Motor neuron (in vitro differentiated cells): ENCODE measurements at places on chromosomes 5 and 9. TPM values are rescaled to one million over a fixed set of nuclear protein-coding genes. Genes with fewer than 3 reads are reported as not detected.
A peak's percentile ranks its signal among the peaks of the same experiment; 100 is the strongest.

DNA sequence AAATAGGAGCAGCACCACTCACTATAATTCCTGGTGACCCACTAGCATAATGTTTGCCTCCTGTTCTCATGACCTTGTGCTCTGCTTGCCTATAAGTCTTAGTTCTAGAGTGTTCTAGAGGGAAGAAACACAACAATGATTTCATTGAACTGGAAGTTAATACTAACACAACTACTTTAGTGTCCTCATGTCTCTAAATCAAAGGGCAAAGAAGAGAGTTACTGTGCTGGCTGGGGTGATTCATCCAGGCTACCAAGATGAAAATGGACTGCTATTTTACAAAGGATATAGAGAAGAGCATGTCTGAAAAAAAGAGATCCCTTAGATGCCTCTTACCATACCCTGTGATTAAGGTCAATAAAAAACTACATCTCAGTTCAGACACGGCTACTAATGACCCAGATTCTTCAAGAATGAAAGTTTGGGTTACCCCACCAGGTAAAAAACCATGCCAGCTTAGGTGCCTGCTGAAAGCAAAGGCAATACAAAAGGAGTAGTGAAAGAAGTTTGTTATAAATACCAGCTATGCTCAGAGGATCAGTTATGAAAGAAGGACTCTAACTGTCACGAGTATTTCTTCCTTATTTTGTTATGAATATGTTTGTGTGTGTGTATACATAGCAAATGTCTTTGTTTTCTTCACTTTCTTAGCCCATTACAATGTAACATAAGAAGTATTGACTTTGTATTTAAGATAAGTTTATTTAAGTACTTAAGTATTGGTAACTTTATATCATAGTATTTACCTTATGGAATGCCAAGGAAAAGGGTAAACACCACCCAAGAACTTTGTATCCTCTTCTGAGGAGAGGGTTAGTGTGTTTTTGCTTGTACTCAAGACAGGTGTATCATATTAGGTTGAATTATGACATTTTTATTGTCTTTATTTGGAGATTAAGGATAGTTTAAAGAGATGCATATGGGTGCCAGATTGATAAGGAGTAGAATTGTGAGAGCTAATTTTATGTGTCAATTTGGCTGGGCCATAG lies 314.1 kb upstream of the PTGER4 start:
- ATAC-seq = no peak

Gene GPR21
- 0.33 and 1.5 TPM in 2 replicates for total RNA-seq

Gene GABRA6
- not detected in 2 replicates for total RNA-seq

- no peak for ATAC-seq
Observed at GRCh38 chr5:101206534-101206933, 303.5 kb upstream of the ST8SIA4 start.

Gene IFNW1
- total RNA-seq = 0.05 and 0.13 TPM in 2 replicates

DNA sequence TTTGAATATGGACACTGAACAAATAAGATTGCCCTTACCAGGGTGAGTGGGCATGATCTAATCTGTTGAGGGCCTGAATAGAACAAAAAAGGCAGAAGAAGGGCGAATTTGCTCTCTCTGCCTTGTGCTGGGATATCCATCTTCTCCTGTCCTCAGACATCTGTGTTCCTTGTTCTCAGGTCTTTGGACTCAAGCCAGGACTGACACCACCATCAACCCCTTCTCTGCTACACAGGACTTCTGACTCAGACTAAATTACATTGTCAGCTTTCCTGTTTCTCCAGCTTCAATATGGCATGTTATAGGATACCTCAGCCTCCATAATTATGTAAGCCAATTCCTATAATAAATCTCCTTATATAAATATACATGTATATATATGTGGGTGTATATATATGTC lies 40.8 kb upstream of the SLCO6A1 start:
- ATAC-seq = peak; percentile 91

Gene MEIKIN
- total RNA-seq = not detected in 2 replicates

- ATAC-seq = peak; percentile 89
Observed at GRCh38 chr9:91658513-91659105, 235.0 kb upstream of the NFIL3 start.

DNA sequence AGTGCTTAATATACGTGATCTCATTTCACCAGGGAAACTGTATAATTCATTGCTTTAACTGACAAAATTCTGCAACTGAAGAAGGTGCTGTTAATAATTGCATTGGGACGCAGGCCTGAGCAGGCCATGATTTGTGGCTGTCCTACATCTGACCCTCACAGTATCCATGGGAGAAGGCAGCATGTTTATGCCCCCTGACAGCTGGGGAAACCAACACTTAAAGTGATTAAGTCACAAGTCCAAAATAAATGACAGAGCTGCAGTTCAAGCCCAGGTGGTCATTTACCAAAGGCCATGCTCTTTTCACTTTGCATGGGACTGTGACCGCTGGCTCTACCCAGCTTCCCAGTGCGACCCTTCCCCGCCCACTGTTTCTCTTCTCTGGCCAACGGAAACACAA lies 30.5 kb upstream of the KCNMB1 start:
- ATAC-seq = no peak

Gene FAM221B
- total RNA-seq = 0.20 and 0.27 TPM in 2 replicates

GRCh38 chr5:174490728-174491127 lies 233.7 kb upstream of the MSX2 start:
- no peak for ATAC-seq

Gene KCNN2
- 0.27 and 0.41 TPM in 2 replicates for total RNA-seq

DNA sequence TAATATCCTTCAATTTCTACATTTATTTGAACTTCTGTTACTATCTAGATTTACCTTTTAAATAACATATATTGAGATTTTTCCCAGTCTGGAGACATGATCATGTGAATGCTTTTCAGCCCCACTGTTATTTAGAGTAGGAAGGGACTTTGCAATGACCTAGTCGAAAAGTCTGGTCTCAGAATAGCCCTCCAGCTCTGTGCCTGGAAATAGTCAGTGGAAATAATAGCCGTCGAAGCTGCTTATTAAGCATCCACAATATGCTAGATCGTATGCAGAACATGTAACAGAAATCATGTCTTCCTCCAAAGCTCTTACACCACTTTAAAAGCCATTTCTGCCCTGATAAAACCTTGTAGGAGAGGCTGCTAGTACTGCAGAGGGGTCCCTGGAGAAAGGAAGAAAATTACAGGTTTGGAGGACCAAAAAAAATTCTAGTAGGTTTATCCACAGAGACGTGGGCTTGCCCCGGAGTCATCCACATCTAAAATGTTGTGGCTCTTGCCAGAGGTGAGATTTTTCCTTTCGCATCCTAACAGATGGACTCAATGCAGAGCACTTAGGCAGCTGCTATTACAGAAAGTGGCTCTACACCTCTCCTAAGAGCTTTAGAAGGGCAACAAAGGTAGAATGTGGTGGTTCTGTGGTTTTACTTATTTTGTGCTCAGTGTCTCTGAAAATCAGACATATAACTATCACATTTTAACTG lies 2.5 kb upstream of the FGF1 start:
- ATAC-seq = no peak

Gene RXRA
- 19.4 and 20.7 TPM in 2 replicates for total RNA-seq

DNA sequence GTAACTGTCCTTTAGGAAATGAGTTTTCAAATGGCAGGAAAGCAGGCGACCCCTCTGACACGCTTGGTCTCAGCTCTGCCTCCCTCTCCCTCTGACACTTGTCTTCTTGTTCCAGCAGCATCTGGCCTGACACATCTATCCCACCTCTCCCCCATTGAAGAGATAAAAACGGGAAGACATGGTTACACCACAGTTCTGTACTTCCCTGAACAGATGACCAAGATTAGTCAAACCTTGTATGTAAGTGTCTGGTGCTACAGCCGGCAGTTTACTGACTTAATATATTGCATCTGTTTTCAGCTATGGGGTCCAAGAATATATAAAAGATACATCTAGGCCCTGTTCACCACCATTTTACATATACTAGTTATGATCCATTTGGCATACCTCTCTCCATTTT lies 29.6 kb upstream of the MLLT3 start:
- ATAC-seq = no peak

- no peak for ATAC-seq
Observed at GRCh38 chr5:109080896-109081295, 328.9 kb downstream of the PJA2 start.

- no peak for ATAC-seq
Observed at GRCh38 chr5:94802450-94802849, 184.0 kb downstream of the SLF1 start.

DNA sequence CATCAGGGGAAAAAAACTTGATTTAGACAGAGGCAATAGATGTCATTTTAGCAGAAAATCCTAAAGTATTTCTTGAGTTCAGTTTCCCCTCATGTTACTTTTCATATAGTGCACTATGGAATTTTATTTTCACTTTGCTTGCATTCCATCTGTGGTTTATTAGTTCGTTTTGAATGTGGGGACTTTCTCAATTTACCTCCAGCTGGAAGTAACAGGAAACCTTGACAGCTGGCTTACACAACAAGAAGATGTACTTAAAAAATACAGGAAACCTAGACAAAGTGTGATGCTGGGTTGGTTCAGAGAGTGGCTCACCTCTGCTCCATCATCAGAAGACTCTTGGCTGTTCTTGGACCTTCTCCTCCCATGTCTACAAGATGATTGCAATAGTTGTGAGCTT lies 567.0 kb downstream of the CETN3 start:
- no peak for ATAC-seq

DNA sequence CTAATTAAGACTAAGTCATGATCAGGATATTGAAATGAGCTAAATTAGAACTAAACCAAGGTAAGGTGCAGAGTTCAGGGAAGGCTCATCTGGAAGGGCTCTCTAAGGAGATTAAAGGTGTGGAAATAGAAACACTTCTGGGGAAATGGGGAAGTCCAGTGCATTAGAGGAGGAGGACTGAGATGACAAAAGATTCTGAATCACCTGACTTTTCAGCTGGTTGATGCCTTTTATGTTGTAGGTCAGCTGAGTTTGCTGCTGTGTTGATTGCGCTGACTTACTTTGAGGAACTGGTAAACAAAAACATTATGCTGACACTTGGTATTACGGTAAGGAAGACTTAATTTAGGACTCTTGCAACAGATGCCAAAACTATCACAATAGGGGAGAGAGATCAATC lies 23.8 kb downstream of the IFNA5 start:
- ATAC-seq = no peak

Gene EHMT1
- 44.5 and 44.9 TPM in 2 replicates for total RNA-seq

GRCh38 chr5:1032011-1032410 lies 23.4 kb downstream of the NKD2 start:
- ATAC-seq = no peak

DNA sequence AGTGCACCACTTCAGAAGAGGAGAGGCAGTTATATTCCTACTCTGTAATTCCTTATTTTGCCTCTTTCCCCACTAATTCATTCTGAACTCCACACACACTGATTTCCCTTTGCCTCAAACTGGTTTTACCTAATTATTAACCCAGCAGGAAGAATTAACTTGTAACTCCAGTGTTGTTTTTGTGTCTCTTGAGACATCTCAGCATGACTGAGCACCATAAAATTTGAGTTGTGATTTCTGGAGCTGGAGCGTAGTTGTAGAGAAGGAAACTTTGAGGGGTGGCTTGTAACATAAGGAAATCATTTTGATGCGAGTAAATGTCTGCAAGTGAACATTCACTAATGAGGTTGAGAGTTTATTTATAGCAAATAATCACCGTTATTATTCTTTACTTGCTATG lies 265.2 kb downstream of the TMEM38B start:
- no peak for ATAC-seq

Gene SH3RF2
- total RNA-seq = 1.3 TPM in 1 of 2 replicates, not detected in the other

GRCh38 chr9:69583645-69584234 lies 88.4 kb downstream of the APBA1 start:
- no peak for ATAC-seq

DNA sequence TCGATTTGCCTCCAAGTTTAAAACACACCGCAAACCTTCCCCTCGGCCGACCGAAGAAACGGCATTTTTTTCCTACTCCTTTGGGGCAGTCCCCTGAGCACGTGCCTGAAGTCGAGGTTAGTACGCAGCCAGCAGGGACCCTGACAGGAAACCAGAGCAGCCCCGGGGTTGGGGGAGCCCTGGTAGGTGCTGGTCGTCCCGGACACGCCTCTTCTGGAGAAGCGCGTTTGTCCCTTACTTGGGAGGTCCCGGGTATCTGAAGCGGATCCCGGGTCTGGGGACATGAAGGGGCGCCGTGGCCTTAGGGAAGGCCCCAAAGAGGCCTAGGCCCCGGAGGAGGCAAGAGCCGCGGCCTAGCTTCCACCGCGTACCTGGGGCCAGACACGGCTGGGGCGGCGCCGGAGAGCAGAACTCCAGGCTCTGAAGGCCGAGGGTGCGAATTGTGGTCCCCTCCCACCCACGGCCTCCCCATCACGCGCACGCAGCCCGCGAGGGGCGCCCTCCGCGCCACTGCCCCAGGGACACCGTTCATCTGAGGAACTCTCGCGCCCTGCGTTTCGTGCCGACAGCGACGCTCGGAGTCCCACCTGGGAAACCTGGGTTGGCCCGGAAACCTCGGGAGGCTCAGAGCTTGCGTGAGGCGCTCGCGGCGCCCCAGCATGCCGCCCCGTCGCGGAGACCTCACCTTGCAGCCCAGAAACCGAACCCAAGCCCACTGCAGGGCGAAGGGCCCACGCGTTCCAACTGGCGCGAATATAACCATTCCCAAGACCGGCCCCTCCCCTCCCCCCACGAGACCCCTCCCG lies 10.4 kb downstream of the OTP start:
- ATAC-seq = no peak

- ATAC-seq = no peak
Observed at GRCh38 chr5:82068723-82069122, 96.9 kb downstream of the ATG10 start.

Gene IFNA2
- total RNA-seq = 0.33 TPM in 1 of 2 replicates, not detected in the other

Gene CREB3
- total RNA-seq = 71.4 and 71.5 TPM in 2 replicates

- ATAC-seq = no peak
Observed at GRCh38 chr9:5767968-5768932, 64.7 kb downstream of the ERMP1 start.

GRCh38 chr9:71690063-71690688 lies 78.1 kb downstream of the CEMIP2 start:
- ATAC-seq = no peak

Gene LCP2
- 0.55 and 1.2 TPM in 2 replicates for total RNA-seq

Gene KCNV2
- 1.1 and 1.2 TPM in 2 replicates for total RNA-seq

Gene PDZD2
- 6.9 and 13.4 TPM in 2 replicates for total RNA-seq

GRCh38 chr5:157926977-157927376 lies 68.0 kb upstream of the CLINT1 start:
- ATAC-seq = no peak

Gene PCDHB13
- 1.1 and 1.3 TPM in 2 replicates for total RNA-seq

DNA sequence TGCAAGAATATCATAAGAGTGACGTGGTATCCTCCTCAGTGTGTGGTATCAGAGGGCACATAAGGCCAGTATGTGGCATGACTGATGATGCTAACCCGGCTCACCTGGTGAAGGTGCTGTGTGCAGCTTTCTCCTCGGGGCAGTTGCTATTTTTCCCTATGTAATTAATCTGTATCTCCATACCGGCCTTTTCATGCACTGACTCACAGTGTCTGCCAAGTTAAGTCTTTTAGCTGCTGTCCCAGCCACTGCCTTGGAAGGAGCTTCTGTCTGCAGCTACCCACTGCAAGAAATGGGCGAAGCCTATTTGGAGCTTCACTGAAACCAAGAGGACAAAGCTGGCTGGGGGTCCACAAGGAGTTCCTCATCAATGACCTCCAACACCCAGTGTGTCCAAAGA lies 46.0 kb downstream of the NXNL2 start:
- no peak for ATAC-seq

- ATAC-seq = no peak
Observed at GRCh38 chr9:137069508-137070091, 757 bp downstream of the SAPCD2 start.

Gene ASS1
- 214 and 225 TPM in 2 replicates for total RNA-seq

Gene SHC3
- 40.7 and 40.8 TPM in 2 replicates for total RNA-seq
